ENCODE measurements at places on chromosomes 3 and 15.

DNA sequence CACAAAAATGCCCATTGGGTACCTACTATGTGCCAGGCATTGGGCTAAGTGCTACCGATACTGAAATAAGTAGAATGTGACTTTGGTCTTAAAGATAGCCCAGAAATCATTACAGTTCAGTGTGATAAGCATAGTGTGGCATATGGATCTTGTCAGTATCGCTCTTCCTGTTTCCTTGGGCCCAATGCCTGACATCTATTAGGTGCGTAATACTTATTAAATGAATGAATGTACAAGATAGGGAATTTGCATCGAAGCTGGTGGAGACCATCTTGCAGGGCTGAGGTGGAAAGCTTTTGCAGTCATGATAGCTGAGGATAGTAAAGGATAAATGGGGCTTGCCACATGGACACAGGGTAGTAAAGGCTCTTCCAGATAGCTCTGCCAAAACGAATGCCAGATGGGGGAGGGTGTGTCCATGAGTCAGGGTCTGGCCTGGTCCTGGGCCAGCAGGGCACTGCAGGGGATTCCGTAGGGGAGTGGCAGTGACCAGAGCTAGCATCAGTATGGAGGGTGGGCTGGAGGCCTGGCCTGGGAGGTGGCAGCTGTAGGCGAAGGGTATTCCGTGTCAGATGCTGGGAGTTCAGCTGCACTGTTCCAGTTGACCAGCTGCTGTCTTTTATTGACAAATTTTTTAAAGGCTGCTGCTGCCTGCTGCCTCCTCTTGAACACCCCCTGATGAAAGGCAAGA lies 23.5 kb downstream of the TSEN2 start:
- DNase-seq: peak; percentile 77

DNA sequence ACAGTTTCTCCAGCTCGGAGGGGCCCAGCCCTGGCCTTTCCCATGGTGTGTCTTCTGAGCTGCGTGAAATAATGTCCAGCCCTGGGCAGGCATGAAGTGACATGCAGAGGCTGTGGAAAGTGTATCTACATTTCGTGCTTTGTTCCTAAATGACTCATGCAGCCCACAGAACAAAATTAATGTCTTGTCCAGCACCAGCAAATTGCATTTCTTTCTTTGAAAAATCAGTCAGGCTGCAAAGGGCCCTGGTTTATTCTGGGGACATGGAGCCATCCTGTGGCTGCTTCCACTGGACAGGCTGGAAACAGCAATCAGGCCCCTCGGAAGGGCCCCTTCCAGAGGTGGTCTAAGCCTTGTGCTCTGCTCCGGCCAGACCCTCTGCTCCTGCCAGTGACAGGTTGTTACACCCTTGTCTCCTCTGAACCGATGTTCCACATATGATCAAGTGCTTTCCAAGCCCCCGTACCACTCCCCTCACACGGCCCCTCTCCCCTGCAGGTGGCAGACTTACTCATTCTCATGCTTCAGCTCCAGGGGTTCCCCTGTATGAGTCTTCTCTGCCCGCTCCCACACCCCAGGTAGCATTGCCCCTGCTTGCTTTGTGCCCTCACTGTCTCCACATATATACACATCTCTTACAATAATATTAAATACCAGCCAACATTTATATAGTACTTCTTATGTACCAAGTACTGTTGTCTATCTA lies 33.7 kb downstream of the CRYGS start:
- no peak for DNase-seq

- no peak for DNase-seq
These were observed 13.2 kb downstream of the CYP19A1 start for GRCh38 chr15:51325167-51325566.

DNA sequence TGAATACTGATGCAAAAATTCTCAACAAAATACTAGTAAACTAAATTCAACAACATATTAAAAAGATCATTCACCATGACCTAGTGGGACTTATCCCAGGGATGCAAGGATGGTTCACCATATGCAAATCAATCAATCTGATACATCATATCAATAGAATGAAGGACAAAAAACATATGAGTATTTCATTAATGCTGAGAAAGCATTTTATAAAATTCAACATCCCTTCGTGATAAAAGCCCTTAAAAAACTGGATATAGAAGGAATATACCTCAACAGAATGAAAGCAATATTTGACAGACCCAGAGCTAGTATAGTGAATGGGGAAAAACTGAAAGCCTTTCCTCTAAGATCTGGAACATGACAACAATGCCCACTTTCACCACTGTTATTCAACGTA lies 43.0 kb upstream of the FBN1 start:
- no peak for DNase-seq

DNA sequence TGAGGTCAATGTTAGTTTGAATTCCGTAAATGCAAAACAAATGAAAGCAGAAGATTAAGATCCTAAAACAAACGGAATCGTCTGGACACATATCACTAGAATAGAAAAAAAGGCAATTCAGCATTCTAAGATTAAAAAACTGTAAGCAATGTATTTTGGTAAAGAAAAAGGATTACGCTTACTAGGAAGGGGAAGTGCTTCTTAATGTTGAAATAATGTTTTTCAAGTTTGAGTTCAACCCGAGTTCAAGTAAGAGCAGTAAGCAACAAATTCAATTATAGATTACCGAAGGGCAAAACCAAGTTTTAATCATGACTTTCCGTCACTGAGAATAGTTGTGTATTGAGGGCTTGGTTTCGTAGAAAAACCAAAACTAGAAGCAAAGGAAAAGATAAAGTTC lies 637 bp downstream of the CIP2A start:
- DNase-seq: no peak

GRCh38 chr3:154900816-154901215 lies 179.3 kb upstream of the MME start:
- DNase-seq: no peak

- no peak for DNase-seq
These were observed 59.3 kb downstream of the GLCE start for GRCh38 chr15:69219690-69220089.

DNA sequence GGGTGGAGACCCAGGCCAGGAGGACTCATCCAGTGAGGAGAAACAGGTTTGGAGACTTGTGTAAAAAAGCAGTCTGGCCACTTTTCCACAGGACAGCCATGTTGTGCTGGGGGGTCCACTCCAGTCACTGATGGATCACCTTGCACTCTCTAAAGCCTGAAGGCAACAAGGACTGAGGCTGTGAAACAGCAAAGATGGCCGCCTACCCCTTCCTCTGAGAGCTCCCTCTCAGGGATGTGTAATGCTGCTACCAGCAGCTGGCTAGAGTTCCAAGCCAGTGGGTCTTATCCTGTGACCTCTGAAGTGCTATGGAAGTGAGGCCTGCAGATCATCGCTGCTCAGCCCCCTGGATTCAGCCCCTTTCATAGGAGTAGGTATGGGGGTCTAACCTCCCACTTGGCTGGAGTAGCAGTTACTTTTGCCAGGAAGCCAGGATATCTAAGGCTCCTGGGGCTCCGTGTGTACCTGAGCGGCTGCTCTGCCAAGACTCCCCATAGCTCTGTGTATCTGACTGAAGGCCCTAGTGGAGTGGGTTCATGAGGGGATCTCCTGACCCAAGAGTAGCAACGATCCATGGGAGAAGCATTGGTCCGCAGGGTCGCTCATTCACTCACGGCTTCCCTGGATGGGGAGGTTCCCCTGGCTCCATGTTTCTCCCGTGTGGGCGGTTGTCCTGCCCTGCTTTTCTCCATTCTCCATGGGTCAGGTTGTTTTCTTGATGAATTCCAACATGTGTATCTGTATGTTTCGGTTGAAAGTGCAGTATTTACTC lies 69.9 kb upstream of the TNFSF10 start:
- DNase-seq: no peak

GRCh38 chr3:2995195-2995594 lies 115.0 kb downstream of the IL5RA start:
- DNase-seq: no peak

DNA sequence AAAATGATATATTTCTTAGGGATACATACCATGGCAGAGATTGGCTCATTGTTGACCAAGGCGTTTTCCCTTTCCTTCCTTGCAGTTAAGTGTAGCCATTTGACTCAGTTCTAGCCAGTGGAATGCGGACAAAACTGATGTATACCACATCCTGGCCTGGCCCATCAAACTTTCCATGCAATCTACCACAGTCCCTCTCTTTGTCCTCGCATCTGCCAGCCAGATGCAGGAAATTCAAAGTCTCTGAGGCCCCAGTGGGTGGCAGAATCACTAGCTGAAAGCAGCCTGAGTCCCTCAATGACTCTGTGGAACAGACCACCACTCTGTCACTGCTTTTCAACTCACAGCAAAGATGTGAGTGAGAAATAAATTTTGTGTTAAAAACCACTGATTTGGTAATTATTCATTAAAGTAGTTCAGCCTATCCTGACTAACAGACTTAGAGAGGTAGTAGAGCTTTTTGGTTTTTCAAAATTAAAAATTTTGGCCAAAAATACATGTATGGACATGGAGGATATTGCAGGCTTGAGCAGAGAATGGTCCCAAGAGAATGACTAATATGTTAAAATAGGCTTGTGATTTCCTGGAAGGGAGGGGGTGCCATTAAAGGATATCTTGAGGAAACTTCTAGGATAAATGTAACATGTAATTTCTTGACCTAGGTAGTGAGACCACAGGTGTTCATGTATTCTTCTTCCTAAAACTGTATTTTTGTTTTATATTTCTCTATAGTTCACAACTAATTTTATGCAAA lies 10.9 kb downstream of the LRRFIP2 start:
- DNase-seq: no peak

DNA sequence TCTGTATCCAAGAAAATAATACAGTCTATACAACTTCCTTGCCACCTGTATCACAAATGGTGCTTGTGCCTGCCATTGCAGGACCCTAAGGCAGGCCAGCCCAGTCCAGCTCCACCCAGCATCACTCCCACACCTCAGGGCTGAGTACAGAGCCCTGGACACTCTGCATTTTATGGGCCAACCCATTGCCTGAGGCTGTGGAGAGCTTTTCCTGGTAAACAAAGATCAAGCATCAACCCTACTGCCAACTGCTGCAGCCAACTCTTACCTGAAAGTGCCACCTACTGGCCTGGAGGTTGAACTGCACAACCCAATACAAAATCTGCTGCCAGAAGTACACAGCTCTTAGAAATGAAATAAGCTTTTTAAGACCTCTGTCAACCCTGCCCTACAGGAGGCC lies 1082.2 kb downstream of the NAALADL2 start:
- peak; percentile 39 for DNase-seq

DNA sequence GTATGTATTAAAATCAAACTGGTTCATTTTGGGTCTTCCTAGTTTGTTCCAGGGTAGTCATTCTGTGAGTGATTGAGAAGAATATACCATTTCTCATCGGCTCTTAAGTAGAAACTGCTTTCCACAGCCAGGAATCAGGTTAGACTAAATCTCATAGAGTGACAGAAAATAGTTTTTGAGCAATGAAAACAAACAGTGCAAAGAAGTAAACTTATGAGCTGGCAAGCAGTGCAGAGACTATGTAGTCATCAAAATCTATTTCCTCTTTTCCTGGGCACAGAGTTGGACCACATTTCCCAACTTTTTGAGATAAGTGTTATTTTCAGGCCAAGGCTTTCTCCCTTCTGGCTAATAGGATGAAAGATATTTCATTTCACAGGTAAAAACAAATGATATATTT lies 66.5 kb downstream of the UBE3A start:
- no peak for DNase-seq

DNA sequence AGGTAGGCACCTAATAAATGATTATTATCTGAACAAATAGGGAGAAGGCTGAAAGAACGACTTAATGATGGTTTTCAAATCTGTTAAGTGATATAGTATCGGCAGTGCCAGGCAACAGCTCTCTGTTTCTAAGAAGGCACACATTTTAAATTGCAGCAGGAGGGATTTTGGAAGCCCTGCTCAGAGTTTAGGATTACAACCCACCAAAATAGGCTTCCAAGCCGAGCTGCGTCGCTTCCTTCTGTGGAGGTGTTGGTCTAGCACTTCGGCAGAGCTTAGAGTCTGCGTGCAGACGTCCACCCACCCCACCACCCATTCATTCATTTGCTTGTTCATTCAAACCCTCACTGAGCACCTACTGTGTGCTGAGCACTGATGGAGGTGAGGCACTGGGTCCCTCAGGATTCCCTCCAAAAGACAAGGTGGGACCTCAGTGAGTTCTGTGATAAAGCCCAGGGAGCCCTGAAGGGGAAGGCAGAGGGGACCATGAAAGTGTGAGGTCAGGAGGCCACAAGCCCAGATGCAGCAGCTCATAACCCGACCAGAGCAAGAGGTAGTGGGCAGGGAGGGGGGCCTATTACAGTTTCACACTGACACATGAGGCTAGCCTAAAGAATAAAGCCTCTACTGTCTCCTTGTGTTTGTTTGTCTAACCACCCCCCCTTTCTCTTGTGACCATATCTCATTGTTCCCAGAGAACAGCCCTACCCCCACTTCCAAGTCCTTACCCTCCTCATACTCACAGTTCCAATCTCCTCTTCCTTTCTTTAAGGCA lies 8.9 kb downstream of the ADCY5 start:
- DNase-seq: no peak

- peak; percentile 5 for DNase-seq
These were observed 23.6 kb upstream of the CAV3 start for GRCh38 chr3:8709801-8710507.

GRCh38 chr3:19485267-19485666 lies 337.0 kb downstream of the KCNH8 start:
- DNase-seq: no peak

DNA sequence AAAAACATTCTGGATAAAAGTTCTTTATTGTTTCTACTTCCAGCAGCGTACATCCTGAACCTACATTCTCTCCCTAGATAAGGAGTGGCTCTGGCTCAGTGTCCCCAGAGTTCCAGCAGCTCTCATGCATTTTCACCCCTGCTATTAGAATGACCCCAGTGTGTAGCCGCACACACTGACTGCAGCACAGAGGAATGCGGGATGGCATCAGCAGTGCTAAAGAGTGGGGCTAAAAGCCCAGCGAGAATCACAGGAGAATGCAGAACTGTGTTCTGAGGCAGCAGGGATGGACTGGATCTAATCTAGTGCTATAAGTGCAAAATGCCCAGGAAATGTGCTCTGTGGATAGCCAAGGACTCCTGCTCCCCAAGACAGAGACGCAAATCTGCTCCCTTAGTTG lies 66.4 kb upstream of the TJP1 start:
- no peak for DNase-seq

- no peak for DNase-seq
These were observed 47.1 kb downstream of the HRH1 start for GRCh38 chr3:11201251-11202019.

DNA sequence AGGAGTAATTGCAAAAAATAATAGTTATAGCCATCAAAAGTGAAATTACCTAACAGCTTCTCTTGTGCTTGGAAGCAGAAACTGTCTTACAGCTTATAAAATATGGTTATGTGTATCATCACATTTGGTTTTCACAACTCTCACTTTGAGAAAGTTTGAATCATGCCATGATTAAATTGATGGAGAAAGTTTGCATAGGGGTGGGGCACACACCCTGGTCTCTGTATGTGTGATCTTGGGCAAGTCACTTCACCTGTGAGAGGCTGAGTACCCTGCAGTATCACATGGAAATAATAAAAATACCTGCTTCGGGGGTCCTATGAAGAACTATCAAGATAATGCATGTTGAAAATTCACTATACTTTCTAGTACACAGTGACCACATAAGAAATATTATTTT lies 471.4 kb downstream of the RAP2B start:
- DNase-seq: no peak

GRCh38 chr3:191499307-191500080 lies 38.5 kb downstream of the PYDC2 start:
- DNase-seq: peak; percentile 12

- no peak for DNase-seq
These were observed 91.3 kb downstream of the PCSK6 start for GRCh38 chr15:101398247-101398646.

GRCh38 chr3:14740983-14741382 lies 66.0 kb downstream of the C3orf20 start:
- no peak for DNase-seq

- DNase-seq: no peak
These were observed 196.4 kb upstream of the LPP start for GRCh38 chr3:187957582-187957981.

- DNase-seq: no peak
These were observed 74.0 kb upstream of the LIPC start for GRCh38 chr15:58357529-58358476.

All from NCI-H2171 treated with DMSO at 0.1 percent for 48 hours (cell line).